ENCODE measurements at places on chromosomes 5 and 9.
A peak's percentile ranks its signal among the peaks of the same experiment; 100 is the strongest.

GRCh38 chr9:90593646-90594045, 49.0 kb downstream of the DIRAS2 start:
- DNase-seq = no peak

GRCh38 chr9:126424511-126424910, 97.9 kb downstream of the MVB12B start:
- no peak for DNase-seq

DNA sequence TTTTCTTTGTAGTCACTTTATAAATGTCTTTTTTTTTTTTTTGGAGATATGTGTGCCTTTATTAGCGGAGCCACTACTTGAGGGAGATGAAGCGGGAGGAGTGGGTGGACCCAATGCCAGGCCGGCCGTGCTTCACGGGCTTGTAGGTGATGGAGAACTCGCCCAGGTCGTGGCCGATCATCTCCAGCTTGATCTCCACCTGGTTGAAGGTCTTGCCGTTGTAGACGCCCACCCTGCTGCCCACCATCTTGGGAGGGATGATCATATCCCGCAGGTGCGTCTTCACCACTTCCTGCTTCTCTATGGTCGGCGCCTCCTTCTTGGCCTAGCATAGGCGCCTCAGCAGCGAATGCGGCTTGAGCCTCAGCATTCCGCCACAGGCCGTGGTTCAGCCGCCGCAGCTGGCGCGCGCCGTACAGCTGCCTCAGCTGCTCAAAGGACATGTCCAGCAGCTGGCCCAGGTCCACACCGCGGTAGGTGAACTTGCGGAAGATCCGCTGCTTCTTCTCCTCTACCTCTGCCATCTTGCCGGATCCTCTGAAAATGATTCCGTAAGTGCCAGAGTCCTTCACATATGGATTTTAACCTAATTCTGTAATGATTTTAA, 1095.6 kb downstream of the MAT2B start:
- DNase-seq = no peak

- DNase-seq = peak; percentile 54
These were observed 8.1 kb downstream of the HBEGF start for GRCh38 chr5:140338336-140338735.

GRCh38 chr9:91681461-91682305, 258.1 kb upstream of the NFIL3 start:
- peak; percentile 43 for DNase-seq

GRCh38 chr9:126232461-126232860, 94.2 kb upstream of the MVB12B start:
- peak; percentile 19 for DNase-seq

DNA sequence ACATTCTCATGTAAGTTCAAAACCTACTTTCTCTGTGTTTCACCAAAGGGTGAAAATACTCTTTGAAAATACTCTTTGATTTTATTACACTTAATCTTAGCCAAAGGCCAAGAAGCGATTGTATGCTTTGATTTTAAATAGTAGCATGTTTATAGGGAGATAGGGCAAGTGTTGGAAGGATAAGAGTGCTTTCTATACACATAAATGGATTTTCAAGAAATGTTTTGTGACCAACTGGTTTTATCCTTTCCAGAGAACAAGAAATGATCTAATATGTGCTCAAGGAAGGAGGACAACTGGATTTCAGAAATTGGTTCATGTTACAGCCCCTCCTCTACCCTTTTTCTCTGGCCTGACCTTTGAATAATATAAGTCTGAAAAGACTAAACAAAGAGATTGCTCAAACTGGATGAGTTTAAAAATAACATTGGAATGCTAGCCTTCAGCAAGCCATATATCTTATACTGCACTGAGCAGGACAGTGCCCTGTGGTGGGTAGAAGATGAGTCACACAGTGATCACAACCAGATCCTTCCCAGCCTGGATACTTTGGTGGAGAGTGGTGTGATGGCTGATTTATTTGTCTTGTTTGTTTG, 13.1 kb downstream of the PALM2AKAP2 start:
- DNase-seq = peak; percentile 93

DNA sequence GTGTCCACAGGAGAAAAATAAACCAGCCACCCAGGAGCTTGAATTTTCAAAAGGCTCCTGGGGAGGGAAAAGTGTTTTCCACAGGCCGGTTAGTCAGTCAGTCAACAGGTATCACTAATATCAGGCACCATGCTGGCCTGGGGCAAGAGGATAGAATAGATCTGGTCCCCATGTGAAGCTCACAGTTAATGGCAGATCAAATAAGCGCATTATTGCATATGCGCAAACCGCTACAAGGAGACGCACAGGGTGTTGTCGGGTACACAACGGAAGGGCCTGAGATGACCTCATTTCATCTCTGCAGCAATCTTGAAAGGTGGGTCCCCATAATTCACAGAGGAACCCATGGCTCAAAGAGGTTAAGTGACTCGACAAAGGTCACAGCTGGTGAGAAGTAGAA, 260.7 kb downstream of the CRB2 start:
- DNase-seq = no peak

GRCh38 chr5:81067406-81067805, 107.2 kb downstream of the RASGRF2 start:
- DNase-seq = no peak

DNA sequence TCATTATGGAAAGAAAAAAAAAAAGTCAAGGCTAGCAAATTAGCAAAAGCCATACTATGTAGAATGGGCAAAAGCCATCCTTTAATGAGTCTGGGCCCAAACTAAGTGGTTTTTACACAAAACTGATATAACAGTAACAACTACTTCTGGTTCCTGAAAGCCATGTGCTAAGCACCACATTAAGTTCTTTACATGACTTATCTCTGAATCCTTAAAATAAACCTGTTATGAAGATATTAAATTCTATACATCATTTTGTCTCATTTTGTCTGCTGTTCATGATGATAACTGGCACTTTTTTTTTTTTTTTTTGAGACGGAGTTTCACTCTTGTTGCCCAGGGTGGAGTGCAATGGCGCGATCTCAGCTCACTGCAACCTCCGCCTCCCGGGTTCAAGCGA, 5.0 kb downstream of the FNIP1 start:
- no peak for DNase-seq

DNA sequence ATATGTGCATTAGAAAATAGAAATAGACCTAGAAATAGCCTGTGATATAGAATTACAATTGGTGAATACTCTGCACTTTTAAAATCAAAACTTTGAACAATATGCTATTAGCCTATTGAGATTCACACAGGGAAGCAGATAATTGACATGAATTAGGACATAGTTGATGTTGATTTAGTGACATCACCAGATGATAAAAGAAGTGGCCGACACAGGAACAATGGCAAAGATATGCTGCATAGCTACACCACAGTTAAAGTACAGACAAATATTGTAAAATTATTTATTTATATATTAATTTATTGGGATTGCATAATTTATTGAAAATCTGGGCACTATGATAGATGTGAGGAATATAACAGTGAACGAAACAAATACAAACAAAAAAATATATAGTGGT, 261.5 kb upstream of the CCNH start:
- no peak for DNase-seq

DNA sequence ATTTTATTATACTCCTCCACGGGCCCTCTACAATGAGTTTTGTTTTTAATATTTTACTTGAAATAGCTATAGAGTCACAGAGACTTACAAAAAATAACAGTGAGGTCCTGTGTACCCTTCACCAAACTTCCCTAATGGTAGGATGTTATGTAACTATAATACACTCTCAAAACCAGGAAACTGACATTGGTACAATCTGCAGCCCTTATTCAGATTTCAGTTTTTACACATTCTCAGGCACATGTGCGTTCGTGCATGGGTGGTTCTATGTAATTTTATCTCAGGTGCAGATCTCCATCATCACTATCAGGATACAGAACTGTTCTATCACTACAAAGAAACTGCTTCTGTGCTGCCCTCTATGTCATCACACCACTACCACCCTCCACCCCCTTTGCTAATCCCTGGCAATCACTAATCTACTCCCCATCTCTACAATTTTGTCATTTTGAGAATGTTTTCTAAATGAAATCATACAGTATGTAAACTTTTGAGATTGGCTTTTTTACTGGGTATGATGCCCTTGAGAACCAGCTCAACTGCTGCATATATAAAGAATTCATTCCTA, 16.4 kb downstream of the RAB14 start:
- no peak for DNase-seq

GRCh38 chr5:35365758-35366157, 135.5 kb upstream of the PRLR start:
- no peak for DNase-seq

GRCh38 chr5:53381-54174, 38.4 kb upstream of the PLEKHG4B start:
- DNase-seq = peak; percentile 46

DNA sequence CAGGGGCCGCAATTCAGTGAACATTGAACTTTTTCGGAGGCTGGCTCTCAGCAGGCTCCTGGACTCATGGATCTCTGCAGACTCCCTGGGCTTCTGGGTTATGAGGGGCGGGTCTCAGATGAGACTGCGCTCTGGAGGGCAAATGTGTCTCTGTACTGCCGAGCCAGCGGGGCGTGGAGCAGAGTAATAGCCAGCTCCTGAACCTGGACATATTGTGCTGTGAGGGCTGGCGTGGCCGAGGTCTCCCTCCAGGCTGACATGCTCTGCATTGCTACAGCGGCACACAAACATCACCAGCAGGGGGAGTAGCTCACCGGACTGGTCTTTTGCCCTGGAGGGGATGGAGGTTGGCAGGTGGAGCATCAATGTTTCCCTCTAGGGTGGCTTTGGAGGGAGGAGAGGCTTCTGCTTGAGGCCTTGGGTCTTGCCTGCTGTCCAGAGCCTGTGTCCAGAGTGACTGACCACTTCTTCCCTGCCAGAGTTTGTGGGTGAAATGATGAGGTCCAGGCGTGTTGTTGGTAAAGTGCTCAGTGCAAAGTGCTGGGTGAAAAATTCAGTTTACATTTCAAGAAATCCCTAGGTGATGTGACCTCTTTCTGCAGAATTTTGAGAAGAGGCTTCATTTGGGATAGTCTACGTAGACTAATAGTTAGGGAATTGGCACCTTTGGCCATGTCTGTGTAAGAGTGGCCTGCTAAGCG, 10.9 kb upstream of the GADD45G start:
- peak; percentile 27 for DNase-seq

DNA sequence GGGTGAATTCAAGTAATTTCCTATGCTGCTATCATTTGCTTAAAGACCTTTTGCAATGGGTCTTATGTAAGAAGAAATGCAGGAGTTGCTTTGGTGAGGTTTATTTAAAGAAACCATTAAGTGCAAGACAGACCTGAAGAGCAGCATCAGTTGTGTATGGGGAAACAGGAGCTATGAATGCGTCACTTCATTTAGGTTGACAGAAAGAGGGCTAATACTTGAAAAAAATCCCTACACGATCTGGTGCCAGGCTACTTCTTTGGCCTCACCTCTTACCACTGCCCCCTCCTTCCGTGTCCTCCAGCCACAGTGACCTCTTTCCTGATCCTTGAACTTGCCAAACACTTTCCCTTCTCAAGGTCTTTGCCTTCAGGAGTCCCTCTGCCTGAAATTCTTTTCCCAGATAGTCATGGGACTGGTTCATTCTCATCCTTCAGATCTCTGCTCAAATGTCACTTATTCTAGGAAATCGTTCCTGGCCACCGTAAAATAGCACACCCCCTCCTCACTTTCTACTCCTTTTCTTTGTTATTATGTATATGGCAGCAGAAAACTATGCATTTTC, 1.4 kb upstream of the JAK2 start:
- no peak for DNase-seq

GRCh38 chr9:71681104-71681707, 87.1 kb downstream of the CEMIP2 start:
- DNase-seq = peak; percentile 41

GRCh38 chr5:108747774-108748400, at the start of gene FER:
FER (plus strand) TSS chr5:108747897; CDS start chr5:108798183, 50,286 bp downstream.
- peak; percentile 94 for DNase-seq

GRCh38 chr9:125580701-125581286, 126.2 kb downstream of the MAPKAP1 start:
- DNase-seq = no peak

GRCh38 chr5:124990723-124991122, 244.3 kb upstream of the ZNF608 start:
- no peak for DNase-seq

- no peak for DNase-seq
These were observed 90.5 kb upstream of the DNAH5 start for GRCh38 chr5:14034963-14035362.

Data from ELR (cell line).